Left ventricle myocardium inferior (tissue), 1 donor: ENCODE measurements at places on chromosomes 4 and X.
A peak's percentile ranks its signal among the peaks of the same experiment; 100 is the strongest.

DNA sequence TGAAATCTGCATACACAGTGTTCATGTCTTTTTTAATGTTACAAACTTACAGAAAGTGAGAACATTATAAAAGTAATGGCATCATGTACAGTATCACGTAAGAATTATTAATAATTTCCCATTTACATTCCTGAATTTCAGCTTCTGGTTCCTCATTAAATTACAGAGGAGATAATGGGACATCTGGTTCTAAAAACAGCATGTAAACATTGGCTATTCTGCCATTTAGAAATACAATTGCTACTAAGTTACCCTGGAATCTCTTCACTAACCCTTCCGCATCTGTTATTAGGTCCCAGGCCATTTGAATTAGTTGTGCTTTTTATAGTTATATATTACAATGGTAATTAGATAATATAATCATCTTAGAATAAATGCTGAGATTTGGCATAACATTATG lies 505.1 kb downstream of the FSTL5 start:
- DNase-seq = no peak

DNA sequence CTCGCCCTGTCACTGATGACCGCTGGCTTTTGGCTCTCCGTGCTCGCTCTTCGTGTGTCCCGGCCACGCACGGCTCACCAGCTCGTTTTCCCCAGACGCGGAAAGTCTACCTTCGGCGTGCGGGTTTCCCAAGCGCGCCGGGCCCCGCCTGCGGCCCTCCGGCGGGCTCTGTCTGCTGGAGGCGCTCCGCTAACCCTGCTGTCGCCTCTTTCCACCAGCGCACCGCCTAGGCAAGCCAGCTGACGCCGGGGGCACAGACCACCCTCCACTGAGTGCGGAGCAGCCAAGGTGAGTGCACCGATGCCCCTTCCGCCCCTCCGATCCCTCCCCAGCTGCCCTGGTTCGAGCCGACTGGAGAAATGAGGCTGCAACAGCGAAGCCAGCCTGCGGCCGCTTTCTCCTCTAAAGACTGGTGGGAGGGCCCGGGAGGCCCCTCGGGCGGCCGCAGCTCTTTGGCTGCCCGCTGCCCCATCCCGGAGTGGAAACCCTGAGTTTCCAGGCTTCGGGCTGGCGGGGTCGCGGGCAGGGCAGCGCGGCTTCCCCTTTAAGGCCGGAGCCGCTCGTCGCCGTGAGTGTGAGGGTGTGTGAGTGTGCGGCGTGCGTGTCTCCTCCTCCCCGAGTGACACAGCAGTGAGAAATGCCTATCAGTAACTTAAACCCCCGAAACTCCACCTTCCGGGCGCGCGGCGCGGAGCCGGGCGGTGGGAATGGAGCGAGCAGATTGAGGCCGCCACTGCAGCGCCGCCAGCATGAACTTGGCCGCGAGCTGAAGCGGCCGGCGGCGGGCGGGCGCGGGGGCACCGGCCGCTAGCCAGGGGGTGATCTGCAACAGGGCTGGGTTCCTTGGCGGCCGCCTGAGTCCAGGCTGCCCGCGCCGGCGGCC lies at the start of gene MAMLD1:
Gene MAMLD1, plus strand, starts transcription at position 719 of the 883 bp plus-strand sequence. CDS start 82,200 bp downstream, outside the sequence.
- peak; percentile 75 for DNase-seq

DNA sequence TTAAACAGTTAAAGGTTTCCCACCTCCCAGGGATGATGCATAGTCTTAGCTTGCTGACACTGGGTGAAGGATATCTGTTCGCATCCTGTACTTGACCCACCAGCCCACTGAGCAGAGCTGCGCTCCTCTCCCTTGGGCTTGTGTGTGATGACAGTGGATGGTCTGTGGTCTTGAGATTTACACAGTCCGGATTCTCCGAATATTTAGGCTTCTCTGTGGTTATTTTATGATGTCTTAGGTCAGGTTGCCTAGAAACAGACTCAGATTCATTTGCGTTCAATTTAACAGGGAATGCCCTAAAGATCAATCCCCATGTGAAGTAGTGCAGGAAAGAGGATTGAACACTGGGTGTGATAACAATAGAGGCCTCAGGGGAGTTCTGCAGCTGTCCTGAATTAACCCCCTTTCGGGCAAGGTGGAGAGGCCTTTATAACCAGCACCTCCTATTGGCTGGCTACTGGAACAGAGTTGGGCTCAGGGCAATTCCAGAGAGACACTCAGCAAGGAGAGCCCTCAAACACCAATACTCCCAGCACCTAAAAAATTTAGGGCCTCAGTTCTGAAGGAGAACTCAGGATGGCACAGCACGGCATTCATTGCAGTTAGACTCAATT lies 653.2 kb upstream of the GALNT7 start:
- no peak for DNase-seq

DNA sequence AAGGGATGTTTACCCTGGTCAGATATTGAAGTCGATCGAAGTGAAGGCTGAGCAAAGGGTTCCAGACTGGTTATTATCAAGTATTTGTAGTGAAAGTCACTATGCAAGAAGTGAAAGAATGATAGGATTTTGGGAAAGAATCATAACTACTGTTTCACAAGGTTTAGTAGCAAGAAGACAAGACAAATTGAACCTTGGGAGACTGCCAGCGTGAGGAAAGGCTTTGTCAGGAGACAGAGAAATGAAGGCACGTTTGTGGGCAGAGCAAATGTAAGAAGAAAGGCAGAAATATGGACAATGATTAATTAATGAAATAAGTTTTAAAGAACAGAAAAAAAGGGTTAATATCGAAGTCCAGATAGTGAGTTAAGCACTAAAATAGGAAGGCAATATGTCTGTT lies 456.8 kb downstream of the TRIML1 start:
- no peak for DNase-seq

GRCh38 chr4:158599150-158599549 lies 72.5 kb downstream of the C4orf46 start:
- DNase-seq = no peak

- DNase-seq = no peak
These were observed 25.5 kb downstream of the MOB1B start for GRCh38 chr4:70927502-70928137.

- DNase-seq = no peak
These were observed 261.2 kb downstream of the MAPK10 start for GRCh38 chr4:86098691-86099090.

- DNase-seq = no peak
These were observed 43.1 kb upstream of the BCOR start for GRCh38 chrX:40140706-40141499.

DNA sequence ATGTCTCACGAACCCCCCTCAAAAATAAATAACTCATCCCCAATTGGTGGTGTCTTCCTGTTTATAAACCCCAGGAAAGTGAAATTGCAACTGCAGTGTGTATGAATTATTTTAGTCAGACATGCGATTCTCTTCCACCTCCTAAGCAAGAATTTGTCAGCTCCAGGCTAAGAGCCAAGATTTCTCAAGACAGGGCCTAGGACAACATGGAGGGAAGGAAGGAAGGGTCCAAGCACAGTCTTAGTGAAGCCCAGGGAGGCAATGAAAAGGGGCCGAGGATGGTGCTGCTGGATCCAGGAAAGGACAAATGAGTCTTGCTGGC lies 20.0 kb downstream of the SH3KBP1 start:
- DNase-seq = no peak

DNA sequence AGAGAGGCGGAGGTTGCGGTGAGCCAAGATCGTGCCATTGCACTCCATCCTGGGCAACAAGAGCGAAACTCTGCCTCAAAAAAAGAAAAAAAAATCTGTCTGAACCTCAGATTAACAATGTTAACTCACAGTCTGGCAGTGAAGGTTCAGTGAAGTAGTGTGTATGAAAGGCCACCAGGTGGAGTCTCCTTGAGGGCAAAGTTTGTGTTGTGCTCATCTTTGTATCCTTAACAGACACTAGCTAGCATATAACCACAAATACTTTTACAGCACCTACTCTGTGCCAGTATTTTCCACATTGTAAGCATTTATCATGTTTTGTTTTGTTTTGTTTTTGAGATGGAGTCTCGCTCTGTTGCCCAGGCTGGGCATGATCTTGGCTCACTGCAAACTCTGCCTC lies 46.0 kb upstream of the MGST2 start:
- no peak for DNase-seq

GRCh38 chr4:33072298-33073089 lies 2352.3 kb downstream of the PCDH7 start:
- no peak for DNase-seq

DNA sequence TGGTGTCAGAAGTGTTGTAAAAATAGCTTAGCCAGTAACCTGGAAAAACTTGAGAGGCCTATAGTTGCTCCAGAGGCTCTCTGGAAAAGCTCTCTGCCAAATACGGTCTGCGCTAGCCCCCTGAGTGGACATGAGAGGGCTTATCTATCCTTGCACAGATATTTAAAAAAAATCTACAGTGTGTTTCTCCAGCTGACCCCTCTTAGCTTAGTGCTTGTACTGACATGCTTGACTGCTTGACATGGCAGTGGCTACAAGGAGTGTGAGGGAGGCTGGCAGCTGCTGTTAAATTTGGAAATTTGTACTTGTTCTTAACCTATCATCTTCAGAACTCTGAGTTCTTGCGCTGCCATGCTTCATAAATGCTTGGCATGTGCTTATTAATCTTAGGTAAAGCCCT lies 229.2 kb downstream of the RBMX2 start:
- DNase-seq = no peak
